ENCODE measurements at places on chromosomes 5 and 9.

- DNase-seq, result no peak
Observed at GRCh38 chr9:79663878-79664277, 92.1 kb downstream of the TLE4 start.

DNA sequence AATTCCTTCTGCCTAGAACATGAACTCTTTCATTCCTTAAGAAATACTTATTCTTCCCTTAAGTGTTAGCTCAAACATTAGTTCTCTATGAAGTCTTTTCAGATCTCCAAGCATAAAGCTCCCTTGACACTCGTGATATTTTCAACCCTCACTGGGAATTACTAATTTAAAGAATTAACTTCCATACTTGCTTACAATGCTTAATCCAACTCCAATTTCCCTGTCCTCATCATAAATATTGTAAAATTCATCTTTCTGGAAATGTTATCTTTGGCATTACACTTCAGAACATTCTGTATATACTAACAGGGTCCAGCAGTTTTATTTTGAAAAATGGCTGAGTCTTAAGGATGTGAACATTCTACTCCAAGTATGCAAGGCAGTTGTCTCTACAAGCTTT, 7.2 kb downstream of the STARD4 start:
- DNase-seq, result no peak

GRCh38 chr5:78985725-78986223, 664 bp upstream of the ARSB start:
- no peak for DNase-seq

DNA sequence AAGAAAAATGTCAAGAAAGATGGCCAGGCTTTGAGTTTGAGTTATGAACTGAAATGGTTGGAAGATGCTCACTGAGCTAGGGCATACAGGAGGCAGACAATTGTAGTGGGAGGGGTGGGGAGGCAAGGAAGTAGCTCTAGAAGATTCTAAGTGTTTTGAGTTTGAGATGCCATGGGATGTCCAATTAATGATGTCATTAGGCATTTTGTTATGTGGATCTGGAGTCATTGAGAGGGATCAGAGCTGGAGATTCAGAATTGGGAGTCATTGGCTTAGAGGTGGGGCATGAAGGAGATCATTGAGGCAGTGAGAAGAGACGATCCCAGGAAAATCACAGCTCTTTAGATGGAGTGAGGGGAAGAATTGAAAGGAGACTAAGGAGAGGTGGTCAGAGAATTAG, 111.5 kb upstream of the ZNF618 start:
- DNase-seq, result no peak

DNA sequence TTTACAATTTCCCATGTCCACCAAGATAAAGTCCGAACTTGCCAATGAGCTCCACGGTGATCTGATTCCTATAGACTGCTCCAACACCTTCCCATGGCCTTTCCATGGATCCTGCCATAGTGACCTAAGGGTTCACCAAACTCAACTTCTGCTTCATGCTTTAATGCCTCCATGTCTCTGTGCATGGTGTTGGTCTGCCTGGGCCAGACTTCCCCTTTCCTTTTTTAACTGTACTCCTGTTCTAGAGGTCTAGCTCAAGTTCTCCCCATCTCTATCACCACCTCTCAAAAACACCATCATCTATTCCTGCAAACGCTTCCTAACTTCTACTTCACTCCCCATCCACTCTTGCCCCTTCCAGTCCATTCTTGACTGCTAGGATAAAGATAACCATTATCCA, 14.8 kb upstream of the SMARCA2 start:
- no peak for DNase-seq

- no peak for DNase-seq
Observed at GRCh38 chr9:109198736-109199382, 31.8 kb upstream of the FRRS1L start.

DNA sequence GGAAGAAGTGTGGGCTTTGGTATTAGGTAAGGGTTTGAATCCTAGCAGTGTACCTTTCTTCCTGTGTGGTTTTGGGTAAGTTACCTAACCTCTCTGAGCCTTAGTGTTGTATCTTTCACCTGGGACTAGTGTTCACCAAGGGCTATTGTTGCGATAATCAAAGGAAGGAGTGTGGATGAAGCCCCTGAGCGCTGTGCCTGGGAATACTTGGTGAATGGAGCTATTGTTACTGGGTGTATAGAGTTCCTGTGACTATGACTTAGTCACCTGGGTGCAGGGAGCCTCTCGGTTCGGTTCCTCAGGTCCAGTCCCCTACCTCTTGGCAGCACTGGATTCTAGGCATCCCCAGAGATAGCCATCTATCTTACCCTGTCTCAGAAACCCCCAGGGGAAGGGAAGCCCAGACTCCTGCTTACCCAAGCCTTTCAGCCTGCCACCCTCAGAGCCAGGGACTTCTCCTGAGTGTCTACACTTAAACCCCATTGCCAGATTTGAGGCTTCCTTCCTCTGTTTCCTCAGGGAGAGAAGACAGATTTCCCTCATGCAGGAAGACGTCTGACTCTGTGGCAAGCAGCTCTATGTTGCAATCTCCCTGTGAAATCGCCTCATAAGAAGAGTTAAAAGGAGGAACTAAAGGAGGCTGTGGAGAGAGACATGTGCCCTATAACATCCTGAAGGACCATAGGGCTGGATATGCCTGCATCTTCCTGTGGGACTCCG, 181.0 kb upstream of the PITX1 start:
- no peak for DNase-seq

- no peak for DNase-seq
Observed at GRCh38 chr9:130694205-130694604, 625 bp downstream of the EXOSC2 start.

GRCh38 chr5:147532156-147532555, 22.3 kb upstream of the DPYSL3 start:
- no peak for DNase-seq

- no peak for DNase-seq
Observed at GRCh38 chr5:153744751-153745150, 254.3 kb downstream of the GRIA1 start.

GRCh38 chr9:26673261-26673660, 219.3 kb downstream of the CAAP1 start:
- no peak for DNase-seq

- DNase-seq, result no peak
Observed at GRCh38 chr5:39767916-39768315, 343.1 kb upstream of the DAB2 start.

DNA sequence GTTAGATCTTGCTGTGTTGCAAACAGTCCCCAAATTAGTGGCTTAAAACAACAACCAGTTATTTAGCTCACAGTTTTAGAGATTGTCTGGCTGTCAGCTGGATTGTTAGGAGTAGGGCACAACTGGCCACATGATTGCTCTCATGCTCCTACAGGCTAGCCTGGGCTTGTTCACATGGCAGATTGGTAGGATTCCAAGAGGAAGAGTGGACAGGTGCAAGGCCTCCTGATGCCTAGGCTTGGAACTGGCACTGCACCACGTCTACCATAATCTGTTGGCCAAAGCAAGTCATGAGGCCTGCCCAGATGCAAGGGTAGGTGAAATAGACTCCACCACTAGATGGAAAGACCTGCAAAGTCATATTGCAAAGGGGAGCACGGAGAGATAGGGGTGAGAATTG, 76.4 kb downstream of the ACER2 start:
- DNase-seq, result no peak

- DNase-seq, result peak; percentile 23
Observed at GRCh38 chr9:80285326-80285725, 713.6 kb downstream of the TLE4 start.

- no peak for DNase-seq
Observed at GRCh38 chr5:135319928-135320606, 79.0 kb downstream of the MACROH2A1 start.

- DNase-seq, result no peak
Observed at GRCh38 chr5:96207420-96207819, 225.6 kb downstream of the PCSK1 start.

DNA sequence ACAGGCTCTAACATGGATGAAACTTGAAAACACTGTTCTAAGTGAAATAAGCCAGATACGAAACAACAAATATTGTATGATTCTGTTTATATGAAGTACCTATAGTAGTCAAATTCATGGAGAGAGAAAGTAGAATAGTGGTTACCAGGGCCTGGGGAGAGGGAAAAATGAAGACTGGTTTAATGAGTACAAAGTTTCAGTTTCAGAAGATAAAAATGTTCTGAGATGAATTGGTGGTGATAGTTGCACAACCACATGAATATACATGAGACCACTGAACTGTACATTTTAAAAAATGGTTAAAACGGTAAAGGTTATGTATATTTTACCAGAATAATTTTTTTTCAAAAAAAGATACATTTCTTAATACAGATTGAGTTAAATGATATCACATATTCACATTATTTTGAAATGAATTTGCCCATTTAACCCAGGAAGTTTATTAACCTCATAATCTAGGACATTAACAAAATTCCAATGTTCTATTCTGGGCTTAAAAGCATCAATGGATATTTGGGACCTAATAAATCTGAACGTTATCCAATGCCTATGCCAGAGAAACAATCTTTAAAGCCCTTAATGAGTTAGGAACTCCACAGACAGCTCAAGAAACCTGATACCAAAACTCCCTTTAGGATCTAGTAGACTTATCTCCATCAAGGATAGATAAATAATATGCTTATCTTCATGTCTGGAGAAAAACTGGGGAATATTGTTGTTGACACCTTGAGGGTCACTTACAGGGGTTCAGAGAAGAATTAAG, 521.3 kb downstream of the EFNA5 start:
- DNase-seq, result no peak

DNA sequence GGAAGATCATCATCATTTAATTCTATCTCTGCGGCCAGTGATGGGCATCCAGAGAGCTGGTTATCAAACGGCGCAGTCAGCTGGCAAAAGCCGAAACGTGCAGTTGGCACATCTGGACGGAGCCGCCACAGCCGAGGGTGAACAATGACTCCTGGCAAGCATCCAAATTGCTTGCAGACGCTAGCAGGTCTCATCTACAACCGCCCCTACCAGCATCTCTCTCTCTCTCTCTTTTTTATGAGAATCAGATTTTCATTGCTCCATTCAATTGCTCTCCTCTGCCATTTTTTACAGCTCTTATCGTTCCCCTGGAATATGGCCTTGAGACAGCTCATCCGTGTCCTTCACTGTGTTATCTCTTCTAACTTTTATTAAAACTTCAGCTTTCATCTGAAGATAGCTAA, 165.2 kb downstream of the MAPKAP1 start:
- DNase-seq, result no peak

DNA sequence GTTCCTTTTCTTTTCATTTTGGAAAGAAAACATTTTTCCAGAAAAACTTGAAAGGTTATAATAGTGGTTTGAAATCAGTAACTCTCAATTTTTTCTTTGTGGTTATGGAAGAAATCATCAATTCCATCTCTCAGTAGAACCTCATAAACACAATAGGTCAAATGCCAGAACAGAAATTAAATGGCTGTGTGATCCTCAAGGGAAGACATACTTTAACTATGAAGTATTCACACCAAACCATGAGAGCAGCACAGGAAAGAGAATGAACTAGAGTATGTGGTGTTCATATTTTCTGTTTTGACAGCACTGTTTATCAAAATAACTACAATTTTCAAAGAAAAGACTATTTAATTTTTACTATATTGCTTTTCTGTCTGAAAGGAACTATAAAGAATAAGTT, 29.7 kb upstream of the EFNA5 start:
- no peak for DNase-seq

DNA sequence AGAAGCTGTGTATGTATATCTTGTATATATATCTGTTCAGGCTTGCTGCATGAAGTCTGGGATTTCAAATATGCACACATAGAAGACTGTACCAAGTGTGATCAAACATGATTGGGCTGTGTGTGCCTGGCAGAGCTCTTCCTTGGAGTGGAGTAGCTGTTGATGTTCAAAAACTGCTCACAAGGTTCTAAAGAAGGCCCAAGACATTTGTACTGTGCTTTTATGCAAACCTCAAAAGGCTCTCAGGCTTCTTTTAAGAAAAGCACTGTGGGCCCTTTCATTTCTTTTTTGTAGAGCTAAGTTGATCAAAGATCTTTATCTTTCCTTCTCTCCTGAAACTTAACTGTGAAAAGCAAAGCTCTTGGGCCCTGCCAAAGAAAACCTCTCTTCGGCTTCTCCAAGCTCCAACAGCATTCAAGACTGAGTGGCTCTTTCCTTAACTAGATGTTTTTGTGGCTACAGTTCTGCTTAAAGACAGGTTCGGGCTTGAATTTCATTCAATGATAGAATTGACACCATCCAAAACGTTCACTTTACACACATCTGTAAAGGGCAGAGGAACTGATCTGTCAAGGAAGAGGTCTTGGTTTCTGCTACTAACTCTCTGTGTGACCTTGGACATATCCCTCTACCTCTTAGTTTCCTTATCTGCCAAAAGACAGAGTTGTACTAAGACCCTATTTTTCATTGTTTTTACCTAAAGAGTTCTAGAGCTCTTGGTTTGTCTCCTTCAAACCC, 105.8 kb upstream of the IL6ST start:
- no peak for DNase-seq

GRCh38 chr9:35553670-35554543, 51.2 kb upstream of the TESK1 start:
- DNase-seq, result peak; percentile 58

GRCh38 chr5:93677359-93677891, 64.0 kb downstream of the POU5F2 start:
- peak; percentile 94 for DNase-seq

- no peak for DNase-seq
Observed at GRCh38 chr5:32953694-32954093, 242.6 kb downstream of the NPR3 start.

DNA sequence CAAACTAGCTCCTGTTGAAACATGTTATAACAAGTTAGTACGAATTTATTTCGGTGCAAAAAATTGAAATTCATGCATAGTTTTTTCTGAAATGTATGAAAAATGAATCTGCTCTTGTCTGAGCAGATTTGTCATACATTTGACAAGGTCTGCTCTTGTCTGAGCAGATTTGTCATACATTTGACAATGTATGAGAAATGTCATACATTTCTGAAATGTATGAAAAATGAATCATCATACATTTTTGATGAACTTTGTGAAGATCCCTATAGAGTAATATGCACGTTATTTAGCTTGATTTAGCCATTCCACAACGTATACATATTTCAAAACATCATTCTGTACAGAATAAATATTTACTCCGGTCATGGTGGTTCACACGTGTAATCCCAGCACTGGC, 85.9 kb upstream of the PARP8 start:
- DNase-seq, result no peak

GRCh38 chr5:123508441-123508840, 3.5 kb upstream of the CSNK1G3 start:
- no peak for DNase-seq

GRCh38 chr5:21689587-21689986, 1163.6 kb downstream of the CDH12 start:
- DNase-seq, result no peak

DNA sequence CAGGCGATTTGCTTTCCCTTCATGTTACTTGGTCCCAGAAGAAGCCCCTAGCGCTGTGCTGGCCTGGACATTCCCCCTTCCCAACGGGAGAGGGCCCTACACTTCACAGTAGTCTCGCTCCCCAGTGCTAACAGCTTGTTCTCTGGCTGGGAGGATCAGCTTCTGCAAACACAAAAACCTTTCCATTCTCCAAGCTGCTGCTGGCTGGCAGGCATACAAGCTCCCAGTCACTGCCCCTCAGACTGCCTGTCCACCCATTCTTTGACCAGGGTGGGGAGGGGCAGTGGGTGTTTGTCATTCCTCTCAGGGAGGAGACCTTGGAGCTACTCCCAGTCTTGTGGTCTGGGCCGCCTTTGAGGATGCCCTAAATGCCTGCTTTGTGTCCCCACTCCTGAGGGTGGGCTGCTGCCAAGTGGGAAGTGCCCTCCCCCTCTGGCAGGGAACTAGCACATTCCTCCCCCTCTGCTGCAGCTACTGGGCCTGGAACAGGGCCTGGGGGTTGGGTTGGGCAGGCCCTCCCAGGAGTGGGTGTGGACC, 20.8 kb downstream of the ENHO start:
- DNase-seq, result no peak

- no peak for DNase-seq
Observed at GRCh38 chr9:113266174-113266573, 9.2 kb downstream of the CDC26 start.
